ENCODE measurements at places on chromosomes 2 and 18.

- H3K4me1 ChIP-seq = no peaks in the 10 kb centered on the region
- no peaks in the 10 kb centered on the region for H3K36me3 ChIP-seq
- H3K27me3 ChIP-seq = no peaks in the 10 kb centered on the region
- no peak overlapping the region for H3K27ac ChIP-seq
- H3K4me3 ChIP-seq = no peak overlapping the region
- no peak for DNase-seq
Measured at GRCh38 chr18:26943906-26944305, 78.4 kb upstream of the AQP4 start.

GRCh38 chr2:70645733-70646419 is 92.2 kb upstream of the TGFA start:
- no peak overlapping the region for H3K27ac ChIP-seq
- H3K4me1 ChIP-seq = peaks cover 6% of the 10 kb centered on the region
- DNase-seq = no peak
- no peak overlapping the region for H3K4me3 ChIP-seq
- peaks cover 5% of the 10 kb centered on the region for H3K27me3 ChIP-seq

DNA sequence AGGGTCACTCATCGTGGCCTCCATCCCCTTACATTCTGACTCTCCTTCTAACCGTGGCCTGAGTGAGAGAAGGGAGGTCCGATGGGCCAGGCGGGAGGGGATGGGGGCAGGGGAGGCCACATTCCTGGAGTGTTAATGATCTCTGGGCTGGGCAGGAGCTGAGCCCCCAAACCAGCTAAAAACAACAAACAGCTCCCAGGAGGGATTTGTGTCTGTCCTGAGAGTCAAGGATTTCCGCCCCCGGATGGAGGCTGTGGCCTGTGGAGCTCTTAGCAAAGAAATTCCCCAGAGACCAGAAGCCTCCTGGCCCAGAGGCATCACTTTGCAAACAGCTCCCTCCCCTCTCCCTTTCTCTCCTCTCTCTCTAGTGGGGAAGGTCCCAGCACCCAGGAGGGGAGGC is 23.5 kb downstream of the EMX1 start:
- no peaks in the 10 kb centered on the region for H3K4me1 ChIP-seq
- no peak overlapping the region for H3K27ac ChIP-seq
- DNase-seq = no peak
- peaks cover 1% of the 10 kb centered on the region for H3K27me3 ChIP-seq
- H3K36me3 ChIP-seq = no peaks in the 10 kb centered on the region
- no peak overlapping the region for H3K4me3 ChIP-seq

DNA sequence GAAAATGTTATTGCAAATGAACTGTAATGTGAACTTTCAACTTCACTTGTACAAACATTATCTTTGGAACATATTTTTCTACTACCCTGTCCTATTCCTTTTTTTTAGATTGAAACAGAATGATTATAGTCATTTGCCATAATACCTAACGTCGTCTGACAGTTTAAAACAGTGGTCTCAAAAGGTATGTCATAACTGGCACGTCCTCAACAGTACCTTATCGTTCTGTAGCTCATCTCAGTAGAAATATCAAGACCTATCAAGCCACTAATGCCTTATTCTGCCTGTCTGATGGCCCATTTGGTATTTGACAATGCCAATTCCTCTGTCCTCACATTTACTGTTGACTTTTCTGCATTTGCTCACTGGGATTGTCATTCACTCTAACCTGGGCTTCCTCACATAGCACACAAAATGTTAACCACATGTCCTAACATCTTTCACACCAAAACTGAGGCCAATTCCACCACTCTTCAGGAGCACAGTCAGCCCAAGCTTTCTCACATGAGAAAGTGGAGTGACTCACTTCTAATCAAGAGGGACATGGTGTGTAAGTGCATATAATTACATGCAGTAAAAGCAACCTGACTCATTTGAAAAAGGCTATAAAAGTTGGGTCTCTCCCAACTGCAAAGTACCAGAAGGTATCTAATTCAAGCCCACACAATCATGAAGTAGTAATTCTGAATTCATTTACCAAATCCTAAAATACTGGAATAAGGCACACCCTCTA is 34.8 kb downstream of the DNER start:
- no peaks in the 10 kb centered on the region for H3K4me1 ChIP-seq
- no peak overlapping the region for H3K4me3 ChIP-seq
- no peak overlapping the region for H3K27ac ChIP-seq
- H3K27me3 ChIP-seq = peaks cover 27% of the 10 kb centered on the region

DNA sequence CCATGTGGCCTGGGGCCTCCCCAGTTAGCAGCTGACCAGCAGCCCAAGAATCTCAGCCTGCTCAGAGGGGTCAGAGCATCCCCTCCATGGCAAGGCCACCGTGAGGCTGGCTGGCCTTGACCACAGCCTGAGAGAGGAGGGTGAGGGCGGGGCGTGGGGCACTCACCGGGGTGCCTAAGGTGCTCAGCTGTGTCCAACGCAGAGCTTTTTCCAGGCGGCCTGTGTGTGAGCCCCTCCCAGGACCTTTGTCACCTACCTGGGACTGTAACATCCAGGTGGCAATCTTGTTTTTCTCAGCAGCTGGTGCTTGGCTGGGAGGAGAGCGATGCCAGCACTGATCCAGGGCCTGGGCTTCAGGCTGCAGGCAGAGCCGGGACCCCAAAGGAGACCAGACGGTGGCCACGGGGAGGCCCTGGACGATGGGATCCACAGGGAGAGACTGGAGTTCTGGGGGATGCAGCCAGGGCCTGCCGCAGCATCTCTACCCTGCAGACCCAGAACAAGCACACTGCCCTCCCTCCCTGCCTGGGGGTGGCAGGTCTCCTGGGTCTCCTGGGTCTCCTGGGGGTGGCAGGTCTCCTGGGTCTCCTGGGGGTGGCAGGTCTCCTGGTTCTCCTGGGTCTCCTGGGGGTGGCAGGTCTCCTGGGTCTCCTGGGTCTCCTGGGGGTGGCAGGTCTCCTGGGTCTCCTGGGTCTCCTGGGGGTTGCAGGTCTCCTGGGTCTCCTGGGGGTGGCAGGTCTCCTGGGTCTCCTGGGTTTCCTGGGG is 12.3 kb downstream of the SNED1 start:
- no peaks in the 10 kb centered on the region for H3K27me3 ChIP-seq
- H3K27ac ChIP-seq = no peak overlapping the region
- peaks cover 2% of the 10 kb centered on the region for H3K36me3 ChIP-seq
- DNase-seq = no peak
- H3K4me1 ChIP-seq = peaks cover 44% of the 10 kb centered on the region

GRCh38 chr2:241943209-241943850 is 73.8 kb downstream of the RTP5 start:
- H3K27me3 ChIP-seq = no peaks in the 10 kb centered on the region
- no peak for DNase-seq
- peaks cover 4% of the 10 kb centered on the region for H3K36me3 ChIP-seq
- peaks cover 9% of the 10 kb centered on the region for H3K4me1 ChIP-seq
- no peak overlapping the region for H3K27ac ChIP-seq
- no peak overlapping the region for H3K4me3 ChIP-seq

DNA sequence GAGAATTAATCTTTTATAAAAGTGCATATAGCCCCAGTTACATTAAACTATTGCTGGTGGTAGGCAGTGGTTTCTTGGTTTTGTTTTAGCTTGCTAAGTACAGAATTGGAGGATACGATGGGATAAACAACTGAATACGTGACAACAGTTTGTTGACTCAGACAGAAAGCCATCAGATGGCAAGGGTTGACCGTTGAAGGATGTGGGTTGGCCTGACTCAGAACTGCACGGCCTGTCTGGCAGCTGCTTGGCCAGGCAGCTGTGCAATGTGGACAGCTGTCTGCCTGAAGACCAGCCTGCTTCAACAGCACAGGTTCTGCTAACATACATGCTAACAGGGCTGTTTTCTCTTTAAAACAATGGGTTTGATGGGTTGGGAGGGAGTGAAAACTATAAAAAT is 46.6 kb downstream of the PRKRA start:
- no peak overlapping the region for H3K4me3 ChIP-seq
- peaks cover 7% of the 10 kb centered on the region for H3K27me3 ChIP-seq
- DNase-seq = no peak
- H3K27ac ChIP-seq = no peak overlapping the region

DNA sequence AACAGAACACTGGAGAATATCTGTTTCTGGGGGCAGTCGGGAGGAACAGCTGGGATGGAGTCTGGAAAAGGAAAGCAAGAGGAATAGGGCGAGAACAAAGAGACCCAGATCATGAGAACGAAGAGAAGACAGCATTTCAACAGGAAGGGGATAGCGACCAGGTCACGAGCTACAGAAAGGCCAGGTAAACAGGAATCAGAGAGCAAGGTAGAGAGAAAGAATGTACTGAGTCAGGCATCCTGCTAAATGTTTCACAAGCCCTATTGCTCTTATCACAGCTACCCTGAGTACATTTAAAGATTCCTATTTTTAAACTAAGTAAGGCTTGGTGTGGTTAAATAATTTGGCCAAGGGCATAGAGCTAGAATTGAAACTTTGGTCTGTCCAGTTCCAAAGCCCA is 254.9 kb upstream of the RAB12 start:
- DNase-seq = no peak
- no peak overlapping the region for H3K27ac ChIP-seq
- peaks cover 6% of the 10 kb centered on the region for H3K27me3 ChIP-seq
- H3K4me1 ChIP-seq = no peaks in the 10 kb centered on the region

GRCh38 chr2:197307236-197307932 is 3.2 kb downstream of the ANKRD44 start:
- H3K27me3 ChIP-seq = no peaks in the 10 kb centered on the region
- H3K4me1 ChIP-seq = peaks cover 81% of the 10 kb centered on the region
- H3K4me3 ChIP-seq = peak overlapping the region; percentile 89
- no peak for DNase-seq

- H3K4me1 ChIP-seq = no peaks in the 10 kb centered on the region
- no peak for DNase-seq
- no peaks in the 10 kb centered on the region for H3K36me3 ChIP-seq
- H3K27ac ChIP-seq = no peak overlapping the region
- no peak overlapping the region for H3K4me3 ChIP-seq
Measured at GRCh38 chr2:150133623-150134022, 353.8 kb downstream of the RND3 start.

DNA sequence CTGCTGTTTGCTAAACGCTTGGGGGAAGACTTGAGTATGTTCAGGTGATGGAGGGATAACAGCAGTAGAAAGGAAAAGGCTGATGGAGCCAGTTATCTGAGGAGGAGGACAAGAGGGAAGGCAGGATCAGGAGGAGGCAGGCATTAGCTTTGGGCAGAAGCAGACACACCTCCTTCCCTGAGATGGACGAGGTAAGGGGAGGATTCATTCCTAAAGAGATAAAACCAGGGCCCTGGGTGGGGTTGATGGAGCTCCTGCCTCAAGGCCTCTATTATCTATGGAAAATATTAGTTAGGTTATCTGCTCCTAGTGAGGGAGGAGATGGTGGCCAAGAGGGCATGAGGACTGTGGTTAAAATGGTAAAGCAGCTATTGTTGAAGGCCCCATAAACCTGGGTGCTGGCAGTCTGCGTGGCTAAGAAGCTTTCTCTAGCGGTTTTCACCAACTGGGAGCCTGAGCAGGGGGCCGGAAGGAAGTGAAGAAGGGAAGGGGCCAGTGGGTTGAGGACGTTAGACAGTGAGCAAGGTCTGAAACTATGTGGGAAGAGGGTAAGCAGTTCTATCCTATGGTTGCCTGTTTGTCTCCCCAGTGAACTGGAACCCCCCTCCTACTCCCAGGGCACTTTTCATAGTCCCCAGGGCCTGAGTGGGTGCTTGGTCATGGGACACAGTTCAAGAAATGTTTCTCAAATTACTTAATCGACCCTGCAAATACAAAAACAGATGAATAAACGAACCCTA is 56.6 kb upstream of the HK2 start:
- no peaks in the 10 kb centered on the region for H3K27me3 ChIP-seq
- no peak overlapping the region for H3K4me3 ChIP-seq

- no peaks in the 10 kb centered on the region for H3K36me3 ChIP-seq
- H3K27me3 ChIP-seq = peaks cover 10% of the 10 kb centered on the region
- peaks cover 12% of the 10 kb centered on the region for H3K4me1 ChIP-seq
- peak; percentile 8 for DNase-seq
- H3K4me3 ChIP-seq = no peak overlapping the region
Measured at GRCh38 chr18:24491927-24492834, 31.7 kb downstream of the HRH4 start.

- H3K4me1 ChIP-seq = peaks cover 4% of the 10 kb centered on the region
- DNase-seq = no peak
- H3K27me3 ChIP-seq = no peaks in the 10 kb centered on the region
- H3K27ac ChIP-seq = no peak overlapping the region
- no peaks in the 10 kb centered on the region for H3K36me3 ChIP-seq
Measured at GRCh38 chr18:38698088-38698487, 1132.5 kb upstream of the CELF4 start.

- H3K4me1 ChIP-seq = no peaks in the 10 kb centered on the region
- H3K27ac ChIP-seq = no peak overlapping the region
- DNase-seq = no peak
Measured at GRCh38 chr18:52409727-52410126, 69.7 kb downstream of the DCC start.

DNA sequence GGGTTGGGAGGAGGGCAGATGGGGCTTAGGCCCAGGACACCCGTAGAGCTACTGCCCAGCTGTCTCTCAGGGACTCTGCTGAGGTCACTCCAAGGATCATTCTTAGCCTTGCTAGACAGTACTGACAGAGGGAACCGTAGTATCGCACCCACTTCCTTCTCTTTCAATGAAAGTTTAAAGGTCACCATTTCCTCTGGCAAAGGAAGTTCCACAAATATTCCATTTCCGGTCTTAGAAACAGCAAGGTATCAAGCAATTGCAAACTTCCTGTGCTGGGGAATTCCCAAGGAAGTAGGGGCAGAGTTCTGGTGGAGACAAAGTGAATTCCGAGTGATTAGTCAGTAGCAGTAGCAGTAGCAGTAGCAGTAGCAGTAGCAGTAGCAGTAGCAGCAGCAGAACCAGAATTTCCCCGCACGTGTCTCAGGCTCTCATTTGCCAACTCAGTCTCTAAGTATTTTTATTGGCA is 24.7 kb downstream of the IL1B start:
- H3K36me3 ChIP-seq = peaks cover 4% of the 10 kb centered on the region
- peak overlapping the region; percentile 10 for H3K27ac ChIP-seq
- DNase-seq = peak; percentile 20
- peaks cover 27% of the 10 kb centered on the region for H3K4me1 ChIP-seq

DNA sequence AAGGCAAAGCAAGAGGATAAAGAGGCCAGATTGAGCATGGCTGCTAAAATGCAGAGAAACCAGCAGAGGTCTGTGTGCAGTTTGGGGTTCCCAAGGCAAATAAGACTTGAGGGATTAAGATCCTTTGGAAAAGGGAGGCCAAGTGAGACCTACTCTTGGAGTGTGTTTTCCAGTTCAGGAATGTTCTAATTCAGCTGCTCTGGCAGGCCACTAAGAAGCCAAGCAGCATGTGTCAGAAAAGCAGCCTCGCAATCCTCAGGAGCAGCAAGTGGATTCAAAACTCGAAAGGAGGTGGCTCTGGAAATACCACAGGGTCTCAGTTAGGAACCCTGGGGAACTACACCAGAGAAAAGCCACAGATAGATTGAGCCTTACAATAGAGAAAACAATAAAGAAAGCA is 569.2 kb downstream of the METTL4 start:
- no peaks in the 10 kb centered on the region for H3K36me3 ChIP-seq
- no peaks in the 10 kb centered on the region for H3K27me3 ChIP-seq
- DNase-seq = no peak
- no peaks in the 10 kb centered on the region for H3K4me1 ChIP-seq

Data from activated naive CD8-positive, alpha-beta T cell treated with anti-CD3 and anti-CD28 coated beads, Interleukin-2, amount 50 U/mL, for 24 hours (primary cell).